NCI-H524 (cell line): ENCODE measurements at places on chromosomes 4 and X.

- peak; percentile 27 for DNase-seq
Observed at GRCh38 chrX:17376431-17377077, 1.6 kb downstream of the NHS start.

DNA sequence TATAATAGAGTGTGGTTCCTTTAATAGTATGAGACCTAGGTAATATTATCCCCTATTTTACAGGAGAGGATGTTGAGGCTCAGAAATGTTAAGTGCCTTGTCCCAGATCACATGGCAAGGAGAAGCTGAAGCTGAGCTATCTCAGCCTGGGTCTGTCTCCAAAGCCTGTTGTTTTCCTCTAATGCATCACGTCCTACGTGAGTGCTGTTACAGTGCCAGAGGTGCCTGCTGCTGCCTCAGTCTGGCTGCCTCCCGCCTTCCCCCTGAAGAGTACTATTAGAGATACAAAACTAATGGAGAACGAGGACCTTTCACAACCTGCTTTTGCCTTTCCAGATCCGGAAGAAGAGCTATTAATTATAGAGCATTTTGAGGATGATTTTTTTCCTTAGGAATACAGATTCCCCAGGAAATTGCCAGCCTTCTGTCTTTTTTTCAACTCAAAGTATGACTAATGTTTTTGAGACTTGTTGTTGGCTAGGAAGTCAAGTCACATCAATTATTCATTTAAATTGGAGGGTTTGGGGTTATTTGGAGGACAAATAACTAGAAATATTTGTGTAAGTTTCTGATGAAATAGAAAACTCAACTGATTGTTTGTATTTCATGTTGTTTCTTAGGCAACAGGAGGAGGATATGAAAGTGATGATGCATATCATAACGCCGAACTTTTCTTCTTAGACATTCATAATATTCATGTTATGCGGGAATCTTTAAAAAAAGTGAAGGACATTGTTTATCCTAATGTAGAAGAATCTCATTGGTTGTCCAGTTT is 43.9 kb upstream of the MTMR1 start:
- no peak for DNase-seq

DNA sequence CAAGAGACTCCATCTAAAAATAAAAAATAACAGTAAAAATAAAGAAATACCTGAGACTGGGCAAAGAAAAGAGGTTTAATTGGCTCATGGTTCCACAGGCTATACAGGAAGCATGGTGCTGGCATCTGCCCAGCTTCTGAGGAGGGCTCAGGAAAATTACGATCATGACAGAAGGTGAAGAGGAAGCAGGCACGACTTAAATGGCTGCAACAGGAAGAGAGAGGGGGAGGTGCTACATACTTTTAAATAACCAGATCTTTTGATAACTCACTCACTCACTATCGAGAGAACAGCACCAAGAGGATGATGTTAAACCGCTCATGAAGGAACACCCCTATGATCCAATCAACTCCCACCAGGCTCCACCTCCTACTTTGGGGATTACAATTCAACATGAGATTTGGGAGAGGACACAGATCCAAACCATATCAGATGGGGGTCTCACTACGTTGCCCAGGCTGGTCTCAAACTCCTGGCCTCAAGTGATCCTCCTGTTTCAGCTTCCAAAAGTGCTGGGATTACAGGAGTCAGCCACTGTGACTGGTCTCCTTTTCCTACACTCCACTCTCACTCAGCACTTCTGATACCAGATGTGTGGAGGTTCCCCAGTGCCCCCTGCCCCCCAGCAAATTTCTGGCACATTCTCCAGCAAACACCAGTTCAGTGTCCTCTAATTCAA is 11.9 kb upstream of the ZNF157 start:
- DNase-seq: no peak

DNA sequence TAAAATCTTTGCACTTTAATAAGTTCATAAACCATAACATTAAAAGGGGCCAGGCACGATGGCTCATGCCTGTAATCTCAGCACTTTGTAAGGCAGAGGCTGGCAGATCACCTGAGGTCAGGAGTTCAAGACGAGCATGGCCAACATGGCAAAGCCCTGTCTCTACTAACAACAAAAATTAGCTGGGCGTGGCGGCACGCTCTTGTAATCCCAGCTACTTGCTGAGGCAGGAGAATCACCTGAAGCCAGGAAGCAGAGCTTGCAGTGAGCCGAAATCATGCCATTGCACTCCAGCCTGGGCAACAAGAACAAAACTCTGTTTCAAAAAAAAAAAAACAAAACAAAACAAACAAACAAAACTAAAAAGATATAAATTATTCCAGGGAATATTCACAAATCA is 595.2 kb upstream of the LCORL start:
- DNase-seq: no peak

DNA sequence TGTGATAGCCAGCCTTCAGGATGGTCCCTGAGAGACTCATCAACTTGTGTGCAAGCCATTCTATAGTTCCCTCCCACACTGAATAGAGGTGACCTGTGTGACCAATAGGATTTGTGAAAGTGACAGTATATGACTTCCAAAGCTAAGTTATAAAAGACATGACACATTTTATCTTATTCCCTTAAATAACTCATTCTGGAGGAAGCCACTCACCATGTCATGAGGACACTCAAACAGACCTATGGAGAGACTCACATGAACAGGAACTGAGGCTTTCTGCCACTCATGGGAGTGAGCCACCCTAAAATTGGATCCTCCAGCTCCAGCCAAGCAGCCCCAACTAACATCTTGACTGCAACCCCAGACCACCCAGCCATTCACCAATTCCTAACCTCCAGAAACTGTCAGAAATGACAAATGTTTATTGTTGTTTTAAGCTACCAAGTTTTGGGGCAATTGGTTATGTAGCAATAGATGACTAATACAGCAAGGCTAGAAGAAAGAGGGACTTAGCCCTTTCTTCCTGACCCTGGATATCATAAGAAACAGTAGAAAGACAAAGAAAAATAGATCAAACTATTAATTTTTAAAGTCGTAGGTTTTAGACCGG is 9.0 kb upstream of the CHIC2 start:
- DNase-seq: no peak

DNA sequence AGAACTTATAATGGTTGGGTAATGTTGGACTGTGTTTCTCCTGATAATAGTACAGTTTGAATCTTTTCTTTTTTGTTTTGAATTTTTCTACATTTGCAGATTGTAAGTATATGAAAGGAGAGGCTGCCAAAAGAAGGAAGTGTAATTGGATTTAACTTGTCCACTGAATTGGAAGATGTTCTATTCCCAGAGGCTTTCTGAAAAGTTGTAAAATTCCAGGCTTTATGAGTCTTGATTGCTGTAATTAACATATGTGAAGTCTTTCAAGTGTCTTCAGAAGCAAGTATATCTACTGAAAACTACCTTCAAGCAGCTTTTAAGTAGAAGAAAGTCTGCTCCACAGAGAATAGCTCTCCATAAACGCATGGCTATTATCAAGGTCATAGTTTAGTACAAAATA is 2456.4 kb downstream of the PCDH7 start:
- DNase-seq: no peak

GRCh38 chr4:92514627-92515026 is 210.9 kb downstream of the GRID2 start:
- no peak for DNase-seq

GRCh38 chr4:153119626-153120025 is 84.6 kb upstream of the TRIM2 start:
- DNase-seq: no peak

- DNase-seq: no peak
Observed at GRCh38 chr4:174256277-174256713, 27.2 kb downstream of the FBXO8 start.

GRCh38 chr4:155759372-155760252 is 791 bp downstream of the GUCY1B1 start:
- peak; percentile 17 for DNase-seq

DNA sequence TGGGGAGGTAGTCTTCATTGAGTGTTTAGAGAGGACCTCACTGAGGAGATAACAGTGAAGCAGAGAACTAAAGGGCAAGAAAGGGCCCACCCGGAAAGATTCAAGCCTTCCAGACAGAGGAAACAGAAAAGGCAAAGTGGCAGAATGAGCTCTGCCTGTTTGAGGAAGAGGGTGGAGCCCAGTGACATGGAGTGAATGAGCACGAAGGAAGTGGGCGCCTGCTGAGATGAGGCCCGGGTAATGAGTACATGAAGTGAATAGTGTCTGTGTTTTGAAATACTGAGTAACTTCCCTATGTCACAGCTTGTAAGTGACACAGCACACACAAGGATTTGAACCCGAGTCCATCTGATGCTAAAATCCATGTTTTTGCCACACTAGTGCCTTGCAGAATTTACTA is 32.5 kb upstream of the TLR2 start:
- no peak for DNase-seq

GRCh38 chr4:167003326-167003725 is 231.0 kb downstream of the SPOCK3 start:
- no peak for DNase-seq

- DNase-seq: no peak
Observed at GRCh38 chrX:42783451-42783850, 5.5 kb upstream of the PPP1R2C start.

GRCh38 chrX:103630171-103630511 is 1.4 kb downstream of the TCEAL1 start:
- no peak for DNase-seq
